Right cardiac atrium (tissue), 5 donors: ENCODE measurements at places on chromosomes 1 and 21. TPM values are rescaled to one million over a fixed set of nuclear protein-coding genes. Genes with fewer than 3 reads are reported as not detected.

DNA sequence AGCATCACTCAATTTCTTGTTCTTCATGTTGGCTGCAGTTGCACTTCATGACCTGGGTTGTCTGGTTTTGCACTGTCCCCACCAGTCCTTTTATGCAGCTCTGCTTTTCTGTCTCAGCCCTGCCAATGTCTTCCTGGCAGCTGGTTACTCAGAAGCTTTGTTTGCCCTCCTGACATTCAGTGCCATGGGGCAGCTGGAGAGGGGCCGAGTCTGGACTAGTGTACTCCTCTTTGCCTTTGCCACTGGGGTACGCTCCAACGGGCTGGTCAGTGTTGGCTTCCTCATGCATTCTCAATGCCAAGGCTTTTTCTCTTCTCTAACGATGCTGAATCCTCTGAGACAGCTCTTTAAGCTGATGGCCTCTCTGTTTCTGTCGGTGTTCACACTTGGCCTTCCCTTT lies 6.6 kb downstream of the PIGV start:
- DNase-seq, result no peak

Gene KRTAP19-3
- polyA plus RNA-seq, result not detected

DNA sequence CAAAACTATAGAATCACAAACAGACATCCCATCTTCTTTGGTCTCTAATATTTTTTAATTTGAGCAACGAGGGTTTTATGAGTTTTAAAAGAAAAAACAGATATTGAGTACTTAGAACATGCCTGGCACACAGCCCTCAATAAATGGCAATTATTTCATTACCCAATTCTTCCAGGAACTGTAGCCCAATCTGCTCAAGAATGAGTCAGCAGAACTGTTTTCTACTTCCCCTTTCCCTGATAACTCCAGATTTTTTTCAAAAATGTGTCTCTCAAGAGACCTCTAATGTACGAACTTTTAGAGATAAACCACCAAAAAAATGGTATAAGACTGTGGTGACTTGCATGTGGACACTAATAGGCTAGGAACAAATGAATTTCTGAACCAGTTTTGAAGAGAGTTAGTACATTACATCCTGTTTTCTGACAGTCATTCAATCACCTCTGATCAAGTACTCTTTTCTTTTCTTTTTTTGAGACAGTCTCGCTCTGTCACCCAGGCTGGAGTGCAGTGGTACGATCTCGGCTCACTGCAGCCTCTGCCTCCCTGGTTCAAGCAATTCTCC lies 11.5 kb downstream of the ABL2 start:
- no peak for DNase-seq

GRCh38 chr1:23451441-23451840 lies 26.9 kb upstream of the TCEA3 start:
- DNase-seq, result no peak

Gene TMEM59
- polyA plus RNA-seq, result 245 TPM

GRCh38 chr1:217493290-217493689 lies 137.6 kb downstream of the GPATCH2 start:
- no peak for DNase-seq

- no peak for DNase-seq
Measured at GRCh38 chr21:17085707-17086106, 427.1 kb upstream of the CXADR start.

Gene KCNH1
- 0.02 TPM for polyA plus RNA-seq

- no peak for DNase-seq
Measured at GRCh38 chr1:231591466-231591865, 35.1 kb upstream of the DISC1 start.

DNA sequence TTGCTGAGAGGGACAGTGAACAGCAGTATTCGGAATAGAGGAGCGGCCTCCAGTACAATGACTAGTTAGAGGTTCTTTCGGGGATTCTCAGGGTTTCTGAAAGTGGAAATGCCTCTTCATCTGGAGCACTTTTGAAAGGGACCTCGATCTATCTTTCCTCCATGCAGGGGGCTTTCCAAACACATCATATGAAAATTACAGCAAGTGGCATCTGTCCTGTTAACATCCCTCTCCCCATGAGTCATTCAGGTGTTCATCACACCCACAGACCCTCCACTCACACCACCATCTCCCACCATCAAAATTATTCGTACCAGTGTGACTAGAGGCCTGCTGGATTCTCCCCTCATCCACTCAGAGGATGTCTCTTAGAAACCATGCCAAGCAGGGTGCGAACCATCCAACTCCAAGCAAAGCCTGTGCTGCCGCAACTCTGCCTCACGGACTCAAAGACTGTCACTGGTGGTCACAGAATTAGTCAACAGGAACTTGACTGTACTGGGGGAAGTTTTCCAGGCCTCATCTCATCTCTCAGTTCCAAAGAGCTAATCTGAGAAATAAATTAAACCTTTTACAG lies 211.1 kb downstream of the MRPL39 start:
- no peak for DNase-seq

Gene KCNA3
- polyA plus RNA-seq, result 0.20 TPM

Gene LCE1D
- not detected for polyA plus RNA-seq

GRCh38 chr1:86704972-86705664 lies 742 bp downstream of the SH3GLB1 start:
- DNase-seq, result peak; percentile 87

Gene A3GALT2
- polyA plus RNA-seq, result not detected

DNA sequence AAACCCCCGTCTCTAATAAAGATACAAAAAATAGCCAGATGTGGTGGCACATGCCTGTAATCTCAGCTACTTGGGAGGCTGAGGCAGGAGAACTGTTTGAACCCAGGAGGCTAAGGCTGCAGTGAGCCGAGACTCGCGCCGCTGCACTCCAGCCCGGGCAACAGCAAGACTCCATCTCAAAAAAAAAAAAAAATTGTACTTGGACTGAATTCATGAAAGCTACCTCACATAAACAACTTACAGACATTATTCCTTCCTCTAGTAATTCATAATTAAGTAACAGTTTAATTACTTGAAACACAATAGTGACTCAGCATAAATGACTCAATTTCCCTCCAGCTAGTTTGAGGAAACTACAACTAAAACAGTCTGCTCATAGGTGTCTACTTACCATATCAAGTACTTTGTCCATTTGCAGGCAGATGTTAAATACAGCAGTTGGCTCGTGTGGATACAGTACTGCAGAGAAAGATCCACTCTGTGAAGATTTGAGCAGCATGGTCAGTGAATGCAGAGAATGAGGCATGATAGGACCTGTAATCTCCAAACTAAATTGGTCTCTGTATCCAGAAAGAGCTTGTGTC lies 9.4 kb downstream of the DONSON start:
- DNase-seq, result no peak

DNA sequence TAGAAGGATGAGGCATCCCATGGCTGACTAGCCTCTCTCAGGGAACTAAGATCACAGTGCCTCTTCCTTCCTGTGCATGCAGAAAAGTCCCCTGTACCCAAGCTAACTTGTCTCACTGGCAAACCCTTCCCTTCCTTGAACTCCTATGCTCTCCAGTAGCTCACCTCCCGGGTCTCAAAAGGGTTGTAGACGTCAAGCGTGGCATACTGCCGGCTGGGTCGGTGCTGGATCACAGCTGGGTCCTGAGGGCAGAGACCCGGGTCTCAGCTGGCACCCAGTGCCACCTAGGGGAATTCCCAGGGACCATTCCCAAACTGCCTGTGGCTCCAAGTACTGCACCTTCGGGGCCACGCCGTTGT lies 688 bp downstream of the SCAMP3 start:
- DNase-seq, result peak; percentile 63

Gene RPL22
- polyA plus RNA-seq, result 260 TPM

GRCh38 chr1:9340864-9341263 lies 48.2 kb downstream of the SPSB1 start:
- DNase-seq, result peak; percentile 42

Gene RCSD1
- polyA plus RNA-seq, result 27.1 TPM

- DNase-seq, result no peak
Measured at GRCh38 chr1:221983444-221983843, 241.6 kb upstream of the DUSP10 start.

GRCh38 chr1:181206979-181207790 lies 118.7 kb downstream of the IER5 start:
- DNase-seq, result no peak

- DNase-seq, result no peak
Measured at GRCh38 chr1:39640861-39641260, 1.4 kb upstream of the HEYL start.

DNA sequence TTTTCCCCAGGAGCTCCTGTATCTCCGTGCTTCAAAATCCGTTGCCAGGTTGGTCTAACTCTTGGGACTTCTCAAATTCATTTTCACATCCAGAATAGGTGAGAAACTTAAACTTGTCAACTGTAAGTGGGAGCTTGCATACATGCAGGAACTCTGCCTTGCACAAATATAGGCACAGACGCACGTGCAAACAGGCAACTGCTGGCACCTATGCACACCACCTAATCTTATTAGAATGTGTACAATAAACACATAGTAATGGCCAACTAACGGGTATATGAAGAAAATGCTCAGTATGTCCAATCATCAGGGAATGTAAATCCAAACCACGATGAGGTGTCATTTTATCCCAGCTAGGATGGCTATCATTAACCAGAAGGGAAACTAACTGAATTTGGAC lies 22.6 kb upstream of the FCGR2A start:
- no peak for DNase-seq

- DNase-seq, result peak; percentile 91
Measured at GRCh38 chr21:36419996-36420395, 34.8 kb downstream of the CHAF1B start.
